DMS53 (cell line): ENCODE measurements at places on chromosomes 7 and 10.

- DNase-seq: no peak
These were observed 21.1 kb downstream of the WAC start for GRCh38 chr10:28554009-28554408.

GRCh38 chr10:131886237-131886636 lies 14.6 kb upstream of the PPP2R2D start:
- no peak for DNase-seq

DNA sequence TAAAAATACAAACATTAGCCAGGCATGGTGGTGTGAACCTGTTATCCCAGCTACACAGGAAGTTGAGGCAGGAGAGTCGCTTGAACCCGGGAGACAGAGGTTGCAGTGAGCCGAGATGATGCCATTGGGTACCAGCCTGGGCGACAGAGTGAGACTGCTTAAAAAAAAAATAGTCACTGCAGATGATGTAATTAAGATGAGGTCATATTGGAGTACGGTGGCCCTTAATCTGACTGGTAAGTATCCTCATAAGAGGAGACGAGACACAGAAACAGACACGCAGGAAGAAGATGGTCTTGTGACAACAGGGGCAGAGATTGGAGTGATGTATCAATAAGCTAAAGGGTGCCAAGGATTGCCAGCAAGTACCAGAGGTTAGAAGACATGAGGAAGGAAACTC lies 156.0 kb downstream of the FAM107B start:
- DNase-seq: no peak

DNA sequence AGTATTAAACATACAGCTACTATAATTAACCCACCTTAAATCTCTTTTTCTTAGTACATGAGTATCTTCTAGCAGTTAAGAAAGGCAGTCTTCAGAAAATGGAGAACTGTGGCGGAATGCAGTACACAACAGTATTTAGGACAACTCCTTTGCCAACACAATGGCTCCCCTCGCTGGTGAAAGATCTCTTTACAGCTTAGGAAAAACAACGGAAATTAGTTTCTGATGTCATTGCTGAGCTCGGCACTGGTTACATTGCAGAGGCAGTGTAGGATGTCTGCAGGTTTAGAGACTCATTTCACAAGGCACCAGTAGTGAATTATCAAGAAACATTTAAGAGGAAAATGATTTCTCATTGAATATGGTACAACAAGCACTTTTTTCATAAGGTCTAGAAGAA lies 43.4 kb downstream of the GLRX3 start:
- peak; percentile 59 for DNase-seq

GRCh38 chr7:35993676-35994606 lies 159.1 kb upstream of the EEPD1 start:
- DNase-seq: peak; percentile 68

DNA sequence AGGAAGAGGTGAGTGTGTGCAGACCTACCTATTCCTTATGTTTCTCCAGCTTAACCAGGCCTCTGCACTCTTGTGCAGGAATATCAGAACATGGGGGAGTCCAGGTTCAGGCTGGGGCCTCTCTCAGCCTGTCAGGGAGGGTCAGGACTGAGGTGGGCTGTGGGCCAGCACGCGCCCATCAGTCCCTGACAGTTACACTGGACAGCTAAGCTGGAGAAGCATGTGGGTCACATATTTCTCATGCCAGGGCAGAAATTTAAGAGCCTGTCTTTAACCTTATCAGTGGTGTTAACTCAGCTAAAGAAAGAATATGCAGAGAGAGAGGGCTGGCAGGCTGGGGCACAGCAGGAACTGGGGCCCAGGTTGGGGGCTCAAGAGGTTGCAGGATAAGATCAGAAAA lies 8.7 kb upstream of the POLD2 start:
- DNase-seq: no peak

DNA sequence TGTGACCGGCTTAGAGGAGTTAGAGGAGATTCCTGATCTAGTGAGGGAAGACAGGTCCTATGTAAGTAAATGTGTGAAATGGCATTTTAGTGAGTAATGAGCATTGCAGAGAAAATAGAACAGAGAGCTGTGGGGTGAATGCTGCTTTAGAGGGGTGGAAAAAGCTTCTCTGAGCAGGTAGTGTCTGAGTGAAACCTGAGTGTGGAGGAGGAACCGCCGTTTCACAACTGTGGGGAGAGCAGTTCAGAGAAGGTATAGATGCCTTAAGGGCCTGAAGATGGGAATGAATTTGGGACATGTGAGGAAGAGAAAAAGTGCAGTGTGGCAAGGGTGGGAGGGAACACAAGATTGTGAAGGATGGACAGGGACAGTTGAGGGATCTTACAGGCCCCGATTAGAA lies 21.6 kb downstream of the FBH1 start:
- DNase-seq: no peak

- DNase-seq: no peak
These were observed 118.8 kb upstream of the IFRD1 start for GRCh38 chr7:112331492-112331891.

DNA sequence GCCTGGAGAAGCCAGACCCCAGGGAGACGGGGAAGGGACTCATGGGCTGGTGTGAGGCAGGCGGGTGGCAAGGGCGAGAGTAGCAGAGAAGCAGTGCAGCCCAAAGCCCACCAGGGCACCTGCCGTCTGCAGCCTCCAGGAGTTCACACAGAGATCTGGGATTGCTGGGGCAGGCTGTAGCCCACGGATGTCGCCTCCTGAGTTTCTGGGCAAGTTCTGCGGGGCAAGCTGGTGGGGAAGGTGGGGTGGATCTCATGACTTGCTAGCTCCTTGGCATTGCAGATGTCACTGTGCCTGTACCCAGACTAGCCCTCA lies 6.0 kb downstream of the ADCK2 start:
- DNase-seq: no peak

- DNase-seq: peak; percentile 92
These were observed 15.6 kb upstream of the RFC2 start for GRCh38 chr7:74269757-74270277.

GRCh38 chr7:131302876-131303707 lies 24.6 kb upstream of the MKLN1 start:
- peak; percentile 77 for DNase-seq

DNA sequence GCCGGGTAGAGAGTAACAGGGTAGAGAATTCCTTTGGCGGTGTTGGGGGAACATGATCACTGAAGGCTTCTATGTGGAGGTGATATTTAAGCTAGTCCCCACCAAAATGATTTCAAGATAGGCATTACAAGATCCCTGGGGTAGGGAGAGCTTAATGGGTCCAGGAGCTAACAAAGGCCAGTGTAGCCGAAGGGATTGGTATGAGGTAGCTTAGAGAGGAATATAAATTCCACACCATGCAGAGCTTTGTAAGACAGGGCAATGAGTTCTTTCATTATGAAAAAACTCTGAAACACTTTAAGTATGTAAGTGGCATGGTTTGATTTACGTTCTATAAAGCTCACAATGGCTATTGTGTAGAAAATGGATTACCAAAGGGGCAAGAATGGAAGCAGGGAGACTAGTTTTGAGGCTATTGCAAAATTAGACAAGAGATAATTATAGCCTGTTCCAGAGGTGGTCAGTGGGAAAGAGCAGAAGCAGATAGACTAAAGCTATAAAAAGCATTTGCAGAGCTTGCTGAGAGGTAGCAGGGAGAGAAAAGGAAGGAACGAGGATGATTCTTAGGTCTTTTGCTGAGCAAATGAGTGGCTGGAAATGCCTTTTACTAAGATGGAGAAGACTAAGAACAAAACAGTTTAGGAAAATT lies 119.7 kb upstream of the SLC25A13 start:
- DNase-seq: no peak

- DNase-seq: no peak
These were observed 4.2 kb upstream of the CPA2 start for GRCh38 chr7:130262448-130262847.

GRCh38 chr7:134593530-134594392 lies 44.9 kb downstream of the AKR1B15 start:
- peak; percentile 50 for DNase-seq
